Prostate gland (tissue), 2 donors: ENCODE measurements at places on chromosomes 1 and 21.

DNA sequence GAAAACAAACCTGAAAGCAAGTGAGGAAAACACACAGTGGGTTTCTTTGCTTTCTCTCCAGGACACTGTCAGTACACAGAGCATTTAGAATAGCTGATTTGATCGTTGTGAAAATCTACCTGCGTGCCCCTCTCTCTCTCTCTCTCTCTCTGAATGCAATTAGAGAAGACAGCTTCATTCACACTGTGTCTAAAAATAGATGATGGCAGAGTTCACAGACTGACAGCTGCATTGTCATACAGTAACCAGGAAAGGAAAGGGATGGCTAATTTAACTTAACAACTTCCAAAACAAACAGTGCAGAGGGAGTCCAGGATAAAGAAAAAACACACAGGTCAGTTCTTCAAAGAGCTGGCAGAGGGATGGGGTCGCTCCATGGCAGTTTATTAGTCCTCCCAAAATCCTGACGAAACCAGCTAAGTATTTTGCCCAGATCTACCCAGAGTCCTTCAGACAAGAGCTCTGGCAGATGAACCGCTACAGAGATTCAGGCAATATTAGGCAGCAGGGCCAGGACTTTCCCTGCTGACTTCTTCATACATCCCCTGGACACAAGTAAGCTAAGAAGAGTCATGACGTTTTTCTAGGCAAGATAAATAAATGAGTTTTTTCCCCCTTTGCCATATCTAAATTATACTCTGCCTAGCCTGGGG is 58.9 kb downstream of the WLS start:
- no peak for DNase-seq

DNA sequence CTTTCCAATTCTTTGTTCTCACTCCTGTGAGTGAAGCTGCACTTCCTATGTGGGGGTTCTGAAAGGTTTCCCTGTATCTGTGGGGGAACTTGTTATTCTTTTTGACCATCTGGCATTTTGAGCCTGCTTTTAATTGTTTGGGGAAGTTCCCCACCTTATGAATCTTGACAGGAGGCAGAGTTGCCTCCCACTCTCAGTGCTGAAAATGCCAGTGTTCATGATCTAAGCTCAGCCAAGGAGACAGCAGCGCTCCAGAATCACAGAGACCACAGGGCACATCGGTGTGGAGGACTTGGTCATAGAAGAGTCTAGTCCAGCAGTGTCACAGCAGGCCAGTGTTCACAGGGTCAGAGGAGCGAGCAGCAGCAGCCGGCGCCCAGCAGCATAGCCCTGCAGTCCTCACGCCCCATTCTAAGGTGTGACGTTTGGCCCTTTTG is 63.8 kb upstream of the PRDX6 start:
- no peak for DNase-seq

DNA sequence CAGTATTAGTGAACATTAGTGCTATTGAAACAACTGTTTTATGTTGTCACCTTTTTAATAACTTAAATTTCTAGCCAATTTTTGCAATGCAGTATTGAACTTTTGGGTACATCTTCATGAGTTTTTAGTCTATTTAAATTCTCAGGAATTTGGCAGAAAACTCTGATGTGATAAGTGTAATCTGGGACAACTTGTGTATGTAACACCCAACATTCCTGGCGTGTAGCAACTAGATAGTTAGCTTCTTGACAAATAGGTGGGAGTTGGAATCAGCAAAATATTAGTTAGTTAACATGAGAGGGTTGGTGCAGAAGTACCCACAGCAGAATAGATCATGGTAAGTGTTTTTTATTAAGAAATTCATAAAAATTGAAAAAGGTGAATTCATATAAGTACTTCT is 111.6 kb downstream of the ITSN1 start:
- no peak for DNase-seq

GRCh38 chr1:155207806-155208540 is at the start of gene THBS3:
Gene THBS3, minus strand, starts transcription at chr1:155207897. Its CDS starts 21 bp downstream, at chr1:155207876.
- DNase-seq, result no peak

DNA sequence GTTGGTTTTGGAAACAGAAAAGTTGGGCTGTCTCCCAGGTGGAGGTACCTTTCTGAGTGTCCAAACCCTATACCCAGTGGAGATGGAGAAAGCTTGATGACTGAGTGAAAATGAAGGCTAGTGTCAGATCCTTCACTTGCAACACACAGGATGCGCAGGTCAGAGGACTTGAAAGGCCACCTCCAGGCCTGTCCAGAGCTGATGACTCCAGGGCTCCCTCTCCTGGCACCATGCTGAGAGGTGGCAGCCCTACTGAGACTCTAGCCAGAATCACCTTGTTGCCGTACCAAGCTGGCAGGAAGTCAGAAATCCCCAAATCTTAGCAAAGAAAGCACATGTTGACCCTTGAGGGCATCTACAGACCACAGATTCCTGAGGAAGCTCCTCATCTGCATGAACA is 16.4 kb downstream of the KNCN start:
- DNase-seq, result no peak

GRCh38 chr1:166914111-166914510 is 38.0 kb upstream of the TADA1 start:
- DNase-seq, result no peak

DNA sequence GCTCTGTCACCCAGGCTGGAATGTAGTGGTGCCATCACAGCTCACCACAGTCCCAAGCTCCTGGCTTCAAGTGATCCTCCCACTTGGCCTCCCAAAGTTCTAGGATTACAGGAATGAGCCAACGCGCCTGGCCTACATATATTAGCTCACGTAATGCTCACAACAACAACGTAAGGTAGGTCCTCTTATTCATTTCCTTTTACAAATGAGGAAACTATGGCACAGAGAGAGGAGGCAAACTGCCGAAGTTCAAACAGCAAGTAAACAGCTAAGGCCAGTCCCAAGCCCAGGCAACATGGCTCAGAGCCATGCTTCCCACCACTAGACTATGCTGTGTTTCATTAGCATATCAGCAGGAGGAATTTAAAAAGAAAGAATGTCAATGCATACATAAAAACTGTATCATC is 284.4 kb downstream of the VAV3 start:
- DNase-seq, result no peak

DNA sequence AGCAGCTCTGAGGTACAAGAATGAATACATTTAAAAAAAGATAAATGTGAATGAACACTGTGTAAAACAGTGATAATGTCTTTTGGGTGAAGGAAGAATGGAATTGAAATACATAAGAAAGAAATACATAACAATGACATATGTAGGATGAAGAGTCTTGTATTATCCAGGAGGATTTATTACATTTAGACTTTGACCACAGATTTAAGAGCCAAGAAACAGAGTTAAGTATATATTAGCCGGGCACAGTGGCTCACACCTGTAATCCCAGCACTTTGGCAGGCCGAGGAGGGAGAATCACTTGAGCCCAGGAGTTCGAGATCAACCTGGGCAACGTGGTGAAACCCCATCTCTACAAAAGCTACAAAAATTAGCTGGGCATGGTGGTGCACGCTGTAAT is 79.7 kb downstream of the SCCPDH start:
- no peak for DNase-seq

GRCh38 chr1:34270181-34270580 is 93.5 kb downstream of the C1orf94 start:
- DNase-seq, result no peak

GRCh38 chr1:156584813-156585212 is 5.3 kb downstream of the TTC24 start:
- no peak for DNase-seq

GRCh38 chr1:209617047-209617673 is 33.6 kb downstream of the CAMK1G start:
- DNase-seq, result no peak

DNA sequence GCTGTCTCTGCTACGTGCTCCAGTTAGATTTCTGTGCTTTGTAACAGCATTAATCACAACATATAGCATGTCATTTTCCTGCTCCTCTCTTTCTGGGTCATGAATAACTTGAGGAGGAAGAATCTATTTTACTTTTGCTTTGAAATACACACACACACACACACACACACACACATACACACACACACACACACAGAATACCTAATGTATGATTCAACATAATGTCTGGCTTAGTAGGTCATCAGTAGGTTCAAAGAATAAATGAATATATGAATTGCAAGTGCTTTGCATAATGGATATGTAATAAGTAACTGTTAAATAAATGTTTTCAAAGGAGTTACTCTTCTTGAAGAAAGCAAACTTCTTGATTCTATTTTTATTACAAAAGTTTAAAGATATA is 249.0 kb downstream of the PDE4B start:
- no peak for DNase-seq

DNA sequence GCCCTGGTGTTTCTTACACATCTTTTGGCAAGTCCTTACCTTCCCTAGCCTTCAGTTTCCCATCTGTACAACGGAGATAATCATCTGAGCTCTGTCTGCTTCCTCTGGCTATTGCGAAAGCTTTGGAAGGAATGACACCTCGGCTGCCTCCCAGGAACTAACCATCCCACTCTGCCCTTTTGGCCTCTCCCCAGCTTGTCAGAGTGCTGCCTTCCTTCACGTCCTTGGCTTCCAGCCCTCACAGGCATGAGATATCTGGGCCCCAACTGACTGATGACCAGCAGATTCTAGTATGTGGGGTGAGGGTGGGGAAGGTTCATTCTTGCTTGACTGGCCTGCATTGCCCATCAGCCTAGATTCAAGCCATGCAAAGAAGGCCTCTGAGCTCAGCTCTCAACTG is 253.1 kb upstream of the FGGY start:
- peak; percentile 49 for DNase-seq

GRCh38 chr1:166170075-166170474 is 3.3 kb upstream of the FAM78B start:
- DNase-seq, result no peak
